Stimulated activated CD4-positive, alpha-beta T cell treated with anti-CD3 and anti-CD28 coated beads, Interleukin-2, amount 100 ng/mL, for 4 hours (primary cell): ENCODE measurements at places on chromosomes 2 and 18.

DNA sequence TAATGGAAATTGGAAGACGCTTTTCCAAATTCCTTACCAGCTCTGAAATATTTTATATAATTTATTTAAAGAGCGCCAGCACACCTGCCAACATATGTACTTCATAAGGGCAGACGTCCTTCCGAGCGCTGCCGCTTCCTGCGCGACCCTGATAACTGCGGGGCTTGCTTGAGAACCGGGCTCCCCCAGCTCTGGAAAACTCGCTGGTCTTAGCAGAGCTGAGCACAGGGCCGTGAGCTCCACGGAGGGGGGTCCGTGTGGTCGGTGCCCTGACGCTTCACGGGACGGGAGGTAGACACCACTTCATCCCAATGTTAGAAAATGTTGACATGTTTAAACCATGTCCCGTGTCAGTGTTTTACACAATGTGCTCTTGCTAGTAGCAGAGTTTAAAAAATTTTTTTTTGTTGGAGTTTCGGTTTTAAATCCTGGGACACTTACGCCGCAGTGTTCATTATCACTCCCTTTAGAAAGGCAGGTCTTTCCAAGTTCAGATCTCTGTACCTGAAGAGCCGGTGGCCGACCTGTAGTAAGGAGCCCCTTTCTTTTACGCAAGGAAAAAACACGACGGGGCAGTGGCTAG, 1.6 kb downstream of the NFATC1 start:
- DNase-seq: no peak

DNA sequence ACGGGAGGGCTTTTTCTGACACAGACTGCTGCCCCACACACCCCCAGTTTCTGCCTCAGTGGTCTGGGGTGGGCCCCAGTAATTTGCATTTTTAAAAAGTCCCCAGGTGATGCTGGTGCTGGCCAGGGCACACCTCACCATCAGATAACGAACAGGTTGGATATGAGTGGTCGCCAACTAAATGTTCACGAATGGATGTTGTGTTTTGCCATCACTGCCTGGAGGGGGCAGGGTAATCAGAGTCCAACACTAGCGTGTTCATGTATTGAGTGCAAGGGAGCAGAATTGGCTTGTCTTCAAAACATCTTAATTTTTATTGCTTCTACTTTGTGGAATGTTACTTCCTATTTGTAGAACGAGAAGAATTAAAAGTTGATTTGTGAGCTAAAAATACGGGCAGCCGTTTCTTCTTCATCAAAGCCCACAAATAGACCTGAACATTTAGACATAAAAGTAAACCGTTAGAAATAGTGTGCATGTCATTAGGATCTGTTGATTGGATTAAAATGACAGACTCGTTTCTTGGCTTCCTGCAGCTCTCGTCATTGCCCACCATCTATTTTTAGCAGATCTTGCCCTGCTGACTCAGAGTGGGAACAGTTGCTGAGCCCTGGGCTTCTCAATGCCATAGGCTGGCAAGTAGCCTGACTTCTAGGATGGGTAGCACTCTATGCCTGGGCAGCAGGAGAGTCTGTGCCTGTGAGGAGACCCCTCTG, 45.2 kb downstream of the NCK2 start:
- DNase-seq: peak; percentile 53

GRCh38 chr18:55452123-55452611, 135.8 kb downstream of the TCF4 start:
- DNase-seq: no peak

DNA sequence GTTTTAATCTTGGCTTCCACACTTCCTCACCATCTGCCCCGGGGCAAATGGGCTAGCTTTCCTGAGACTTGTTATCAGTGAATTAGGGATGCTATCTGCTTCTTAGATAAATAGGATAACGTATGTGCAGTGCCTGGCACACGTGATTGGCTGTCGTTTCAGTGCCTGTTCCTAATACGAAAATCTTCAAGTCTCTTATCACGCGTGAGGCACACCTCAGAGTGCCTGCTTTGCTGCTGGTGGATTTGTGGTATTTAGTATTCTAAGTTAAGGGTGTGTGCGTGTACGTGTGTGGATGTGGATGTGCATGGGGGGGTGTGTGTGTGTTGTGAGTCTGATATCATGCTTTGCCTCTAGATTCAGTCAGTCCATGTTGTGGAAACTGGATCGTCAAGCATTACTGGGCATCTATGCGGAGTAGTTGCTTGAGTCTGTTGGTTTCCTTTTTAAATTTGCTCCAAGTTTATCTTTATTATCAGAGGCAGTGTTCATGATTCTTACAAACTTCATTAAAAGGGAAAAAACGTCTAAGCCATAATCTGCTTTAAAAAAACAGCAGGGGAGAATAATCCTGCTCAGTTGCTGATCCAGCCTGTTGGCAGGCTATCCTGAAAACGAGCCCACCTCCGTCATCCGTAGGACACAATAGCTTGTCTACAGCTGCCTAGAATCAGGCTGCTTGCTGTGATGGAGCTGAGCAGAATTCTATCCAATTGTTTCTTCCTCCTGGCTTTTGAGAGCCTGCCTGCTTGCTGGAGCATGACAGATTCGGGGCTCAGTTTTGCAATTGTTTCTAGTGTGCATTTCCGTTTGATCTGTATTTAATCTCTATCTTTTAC, 6.6 kb downstream of the SH3RF3 start:
- DNase-seq: no peak

- no peak for DNase-seq
Measured at GRCh38 chr2:46570396-46570795, 91.0 kb downstream of the TMEM247 start.

DNA sequence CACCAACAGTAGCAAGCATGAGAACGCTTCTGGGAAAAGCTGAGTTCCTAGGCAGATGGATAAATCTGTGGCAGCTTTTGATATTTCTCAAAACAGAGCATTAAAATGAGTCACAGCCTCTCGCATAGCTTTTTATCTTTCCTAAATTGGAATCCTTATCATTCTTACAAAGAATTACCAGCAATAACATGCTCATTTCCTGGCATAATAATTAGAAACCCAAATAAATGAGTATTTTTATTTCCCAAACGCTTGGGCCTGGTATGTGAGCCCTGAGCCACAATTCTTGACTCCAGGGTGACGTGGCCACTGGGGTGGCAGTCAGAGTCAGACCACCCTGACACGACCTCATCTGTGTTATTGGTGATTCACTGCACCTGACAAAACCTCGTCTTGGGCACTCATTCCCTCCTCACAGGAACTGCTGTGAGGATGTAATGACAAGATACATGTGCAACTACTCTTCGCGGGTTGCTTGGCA, 210.7 kb downstream of the ARL4C start:
- no peak for DNase-seq

DNA sequence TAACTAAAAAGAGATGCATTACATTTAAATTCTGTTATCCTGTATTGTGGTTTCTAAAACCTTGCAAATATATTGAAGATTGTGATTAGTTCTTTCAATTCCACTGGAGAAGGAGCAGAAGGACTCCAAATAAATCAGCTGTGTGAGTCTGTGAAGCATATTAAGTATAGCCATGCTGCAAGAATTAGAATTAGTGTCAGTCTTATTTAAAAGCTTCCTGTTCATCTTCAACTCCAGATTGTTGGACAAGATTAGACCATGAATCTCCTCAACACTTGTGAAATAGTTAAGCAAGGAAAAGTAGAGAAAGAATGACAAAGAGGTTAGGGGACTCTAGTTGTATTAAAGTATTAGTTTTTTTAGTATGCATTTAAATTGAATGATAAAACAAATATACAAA, 92.5 kb upstream of the LRP1B start:
- no peak for DNase-seq

- DNase-seq: no peak
Measured at GRCh38 chr2:74507926-74508520, 528 bp upstream of the PCGF1 start.

- DNase-seq: no peak
Measured at GRCh38 chr2:37599688-37600525, 71.5 kb downstream of the CDC42EP3 start.

DNA sequence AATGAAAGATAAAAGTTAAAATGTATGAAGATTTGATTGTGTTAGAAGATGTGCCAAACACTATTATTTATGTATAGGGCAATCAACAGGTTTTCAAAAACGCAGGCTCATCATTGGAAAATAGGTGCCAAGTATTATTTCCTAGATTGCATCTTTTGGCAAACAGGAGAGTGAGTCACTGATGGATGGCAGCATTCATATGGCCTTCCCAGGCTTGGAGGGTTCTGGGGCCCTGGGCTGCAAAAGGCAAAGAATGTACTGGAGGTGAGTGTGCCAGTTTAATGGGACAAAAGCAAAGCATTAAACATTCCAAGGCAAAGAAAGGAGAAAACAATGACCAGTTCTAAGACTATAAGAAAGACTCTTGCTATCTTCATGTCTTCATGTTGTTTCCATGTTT, 379.4 kb downstream of the RIT2 start:
- DNase-seq: no peak

DNA sequence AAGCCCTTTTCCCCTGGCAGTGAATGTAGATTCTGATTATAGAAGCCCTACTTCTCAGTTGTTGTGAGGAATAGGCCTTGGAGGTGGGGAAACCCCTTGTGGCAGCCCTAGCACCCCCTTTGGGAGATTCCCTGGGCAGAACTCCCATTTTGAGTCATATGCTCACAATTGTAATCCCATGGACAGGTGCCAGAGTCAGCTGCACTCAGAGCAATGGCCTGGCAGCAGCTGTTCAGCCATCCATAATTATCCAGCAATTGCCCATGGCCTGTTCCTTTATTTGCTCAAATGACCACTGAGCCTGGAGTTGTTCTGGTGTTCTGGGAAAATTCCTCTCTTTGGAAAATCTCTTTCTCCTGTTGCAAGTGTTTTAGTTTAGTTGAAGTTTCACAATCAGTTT, 71.7 kb downstream of the PTRHD1 start:
- no peak for DNase-seq

DNA sequence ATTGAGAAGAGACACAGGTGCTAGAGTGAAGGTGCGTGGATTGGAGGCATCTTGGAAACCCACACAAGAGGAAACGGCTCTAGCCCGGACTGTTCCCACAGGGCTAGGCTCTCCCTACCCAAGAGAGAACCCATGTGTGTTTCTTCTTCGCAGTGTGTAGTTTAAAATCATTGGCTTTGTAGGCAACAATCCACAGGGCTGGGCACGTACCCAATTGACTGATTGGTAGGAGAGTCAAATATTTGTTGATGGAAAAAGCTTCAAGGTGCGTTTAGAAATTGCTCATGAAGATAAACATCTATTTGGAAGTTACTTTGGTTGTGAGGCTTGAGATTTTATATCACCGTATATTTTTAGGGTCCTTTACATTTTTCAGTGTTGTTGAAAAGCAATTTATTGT, 13.2 kb upstream of the YWHAQ start:
- no peak for DNase-seq

DNA sequence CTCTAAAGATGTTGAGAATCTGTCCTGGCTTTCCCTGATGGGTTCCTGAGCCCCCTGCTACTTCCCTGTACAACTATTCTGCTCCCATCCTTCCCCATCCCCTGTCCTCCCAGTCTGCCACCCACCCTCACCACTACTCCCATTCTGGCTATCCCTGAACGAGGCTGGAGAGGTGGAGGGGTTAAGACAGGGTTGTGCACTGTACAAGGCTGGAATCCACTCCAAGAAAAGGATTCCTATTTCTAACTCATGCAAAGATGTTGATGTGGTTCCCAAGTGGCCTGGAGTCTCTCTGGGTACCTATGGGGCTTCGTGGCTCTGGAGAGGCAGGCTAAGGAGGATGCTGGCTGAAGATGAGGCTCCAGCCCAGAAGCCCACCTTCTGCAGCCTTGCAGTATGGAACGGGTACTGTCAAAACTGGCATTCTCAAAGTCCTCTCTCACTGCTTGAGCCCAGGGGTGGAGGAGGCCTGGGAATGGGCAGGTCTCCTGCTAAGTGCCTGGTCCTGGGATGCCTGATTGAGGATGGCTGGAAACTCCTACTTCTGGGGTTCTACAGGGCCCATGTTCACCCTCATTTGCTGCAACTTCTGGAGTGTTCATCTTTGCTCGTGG, 1.3 kb upstream of the FEV start:
- DNase-seq: no peak

GRCh38 chr2:149652526-149652925, 65.0 kb upstream of the MMADHC start:
- no peak for DNase-seq

DNA sequence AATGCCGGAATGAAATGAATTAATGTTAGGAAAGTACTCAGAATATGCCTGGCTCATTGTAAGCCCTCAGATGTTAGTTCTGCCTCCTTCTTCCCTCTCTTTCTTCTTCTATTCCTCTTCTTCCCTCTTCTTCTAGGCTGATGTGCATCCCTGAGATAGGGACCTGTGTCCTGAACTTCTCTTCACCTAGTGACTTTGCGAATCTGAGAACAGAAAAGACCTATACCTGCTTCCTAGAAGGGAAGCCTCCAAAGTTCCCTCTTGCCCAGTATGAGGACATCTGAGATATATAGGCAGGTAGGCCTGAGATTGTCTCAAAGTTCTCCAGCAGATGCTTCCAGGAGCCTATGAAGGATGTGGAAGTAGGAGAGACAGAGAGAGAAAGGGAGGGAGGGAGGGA, 8.1 kb upstream of the CYP27A1 start:
- no peak for DNase-seq

DNA sequence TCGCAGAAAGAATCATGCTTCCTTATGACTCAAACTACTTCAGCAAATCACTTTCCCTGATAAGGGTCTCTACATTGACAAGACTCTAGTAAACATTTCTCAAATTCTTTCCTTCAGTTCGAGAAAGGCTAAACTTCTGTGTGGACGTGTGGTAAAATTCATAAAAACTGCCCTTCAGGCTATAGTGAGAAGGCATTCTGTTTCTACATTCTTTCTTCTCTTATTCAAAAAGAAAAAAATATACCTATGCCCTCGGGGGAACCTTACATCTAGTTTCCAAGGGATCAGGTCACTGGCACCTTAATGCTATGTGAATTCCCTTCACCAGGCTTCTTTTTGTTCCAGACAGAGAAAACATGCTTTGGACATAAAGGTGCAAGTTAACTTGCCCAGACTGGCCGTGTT, 4.9 kb downstream of the VIT start:
- no peak for DNase-seq

DNA sequence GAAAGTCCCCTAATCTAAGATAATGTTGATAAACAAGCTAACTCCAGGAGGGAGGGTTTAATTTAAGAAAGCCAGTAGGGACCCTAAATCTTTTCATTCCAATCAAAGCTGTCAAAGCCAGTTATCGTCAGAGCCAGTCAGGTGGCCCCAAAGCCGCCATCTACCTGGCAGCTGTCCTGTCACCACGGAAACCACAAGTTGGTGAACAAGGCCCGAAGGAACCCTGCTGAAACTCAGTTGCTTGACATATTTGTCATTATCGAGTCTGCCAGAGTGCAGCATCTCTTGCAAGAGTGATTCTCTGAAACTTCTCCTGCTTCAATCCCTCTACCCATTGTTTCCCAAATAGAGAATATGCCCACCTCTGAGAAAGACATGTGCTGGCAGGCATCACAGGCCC, 30.8 kb upstream of the POLE4 start:
- no peak for DNase-seq

- no peak for DNase-seq
Measured at GRCh38 chr2:10457846-10458598, 9.9 kb upstream of the ODC1 start.
